ENCODE measurements at places on chromosomes 1 and 21.

DNA sequence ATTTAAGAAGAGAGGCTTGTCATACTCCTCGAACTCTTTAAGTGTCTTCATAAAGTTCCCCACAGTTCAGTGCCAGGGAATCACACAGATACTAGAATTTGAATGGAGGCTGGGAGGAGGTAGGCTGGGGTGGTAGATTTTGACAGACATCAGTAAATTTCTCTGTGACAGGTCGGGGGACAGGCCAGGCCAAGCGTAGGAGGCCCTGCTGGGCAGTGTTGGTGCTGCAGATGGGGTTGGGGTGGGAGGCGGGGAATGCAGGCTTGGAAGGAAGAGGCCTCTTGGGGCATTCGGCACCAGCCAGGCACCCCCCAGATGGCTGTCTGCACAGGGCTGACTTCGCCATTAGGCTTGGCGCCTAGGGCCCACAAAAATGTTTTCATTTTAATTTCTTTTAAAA lies 84.0 kb downstream of the MAN1C1 start:
- DNase-seq: no peak

GRCh38 chr1:24743404-24744211 lies 1.6 kb upstream of the CLIC4 start:
- no peak for DNase-seq

DNA sequence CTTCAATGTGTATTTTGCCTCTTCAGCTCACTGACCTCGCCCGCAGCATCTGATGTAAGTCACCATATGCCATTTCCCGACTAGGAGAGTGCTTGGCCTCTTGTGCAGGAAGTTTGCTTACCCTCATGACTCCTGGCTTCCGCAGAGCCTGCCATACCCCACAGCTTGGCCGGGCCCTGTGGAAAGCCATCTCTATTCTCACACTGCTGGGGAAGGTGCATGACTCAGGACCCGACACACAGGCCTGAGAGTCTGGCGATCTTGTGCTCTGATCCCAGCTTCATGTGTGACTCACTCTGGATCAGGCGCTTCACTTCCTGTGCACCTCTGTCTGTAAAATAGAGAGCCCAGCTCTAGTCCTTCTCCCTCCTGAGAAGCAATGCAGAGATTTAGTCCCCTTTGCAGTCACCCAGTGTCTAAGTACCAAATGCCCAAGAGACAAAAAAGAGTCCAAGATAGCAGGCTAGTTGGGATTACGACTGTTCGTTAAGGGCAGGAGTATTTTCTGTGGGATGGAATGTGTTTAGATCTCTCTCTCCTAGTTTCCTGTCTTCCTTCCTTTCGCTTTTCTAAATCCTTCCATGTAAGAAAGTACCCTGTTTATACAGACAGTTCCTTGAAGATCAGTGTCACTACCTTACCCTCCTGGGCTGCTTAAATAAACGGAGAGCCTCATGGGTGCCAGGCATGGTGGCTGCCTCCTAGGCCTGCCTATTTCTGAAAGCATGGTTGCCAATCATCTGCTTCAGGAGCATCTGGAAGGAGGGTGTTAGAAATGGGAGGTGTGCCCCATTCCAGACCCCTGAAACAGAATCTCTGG lies 62.8 kb upstream of the KIF26B start:
- no peak for DNase-seq

DNA sequence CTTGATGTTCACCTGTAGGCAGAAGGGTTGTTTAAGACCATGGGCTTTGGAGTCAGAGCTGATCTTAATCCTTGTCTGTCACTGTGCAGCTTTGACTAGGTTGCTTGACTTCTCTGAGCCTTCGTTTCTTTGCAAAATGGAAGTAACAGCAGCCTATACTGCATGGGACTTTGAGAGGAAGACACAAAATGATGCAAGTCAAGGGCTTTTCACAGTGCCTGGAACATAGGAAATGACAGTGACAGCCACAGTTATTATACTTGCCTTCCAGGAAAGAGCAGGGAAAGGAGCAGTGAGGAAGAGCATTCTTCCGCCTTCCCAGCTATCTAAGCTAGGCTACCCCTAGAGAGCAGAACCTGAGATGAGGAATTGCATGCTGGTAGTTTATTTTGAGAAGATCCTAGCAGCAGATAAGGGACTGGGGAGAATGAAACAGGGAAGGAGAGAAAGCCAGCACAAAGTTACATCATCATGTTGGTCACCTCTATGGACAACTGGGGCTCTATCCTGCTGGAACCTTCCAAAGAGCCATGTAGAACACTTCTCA lies 3.1 kb downstream of the CSF3R start:
- no peak for DNase-seq

GRCh38 chr21:42515708-42516502 lies 2.3 kb downstream of the SLC37A1 start:
- no peak for DNase-seq

GRCh38 chr1:55916907-55917306 lies 662.5 kb downstream of the PLPP3 start:
- DNase-seq: no peak

DNA sequence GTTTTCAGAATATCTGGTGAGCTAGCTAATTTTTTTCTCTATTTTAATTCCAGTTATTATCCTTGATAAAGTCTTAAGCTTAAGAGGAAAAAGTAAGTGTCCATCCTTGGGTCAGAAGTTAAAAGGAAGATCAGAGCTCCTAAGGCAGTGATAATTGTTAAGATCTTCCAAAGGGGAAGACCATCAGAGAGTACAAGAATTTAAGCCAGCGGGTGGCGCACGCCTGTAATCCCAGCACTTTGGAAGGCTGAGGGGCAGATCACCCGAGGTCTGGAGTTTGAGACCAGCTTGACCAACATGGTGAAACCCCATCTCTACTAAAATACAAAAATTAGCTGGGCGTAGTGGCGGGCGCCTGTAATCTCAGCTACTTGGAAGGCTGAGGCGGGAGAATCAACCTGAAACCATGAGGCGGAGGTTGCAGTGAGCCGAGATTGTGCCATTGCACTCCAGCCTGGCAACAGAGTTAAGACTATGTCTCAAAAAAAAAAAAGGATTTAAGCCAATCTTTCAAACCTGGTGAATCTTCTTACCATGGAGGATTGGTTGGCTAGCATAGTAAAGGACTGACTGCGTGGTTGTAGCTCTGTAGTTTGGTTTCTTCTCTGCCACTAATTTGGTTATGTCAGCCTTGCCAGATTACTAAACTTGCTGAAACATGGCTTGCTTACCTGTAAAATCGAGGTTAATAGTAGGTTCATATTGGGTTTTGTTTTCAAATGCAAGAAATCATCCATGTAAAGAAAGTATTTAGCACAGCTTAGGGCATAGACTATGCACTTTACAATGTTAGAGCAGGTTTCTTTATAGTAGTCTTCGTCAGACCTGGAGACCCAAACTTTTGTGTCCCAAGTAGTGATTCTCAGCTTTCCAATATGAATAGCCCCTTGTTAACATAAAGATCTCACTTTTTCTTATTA lies 15.9 kb downstream of the AKIRIN1 start:
- DNase-seq: no peak

- DNase-seq: no peak
Observed at GRCh38 chr21:14522736-14523135, 23.4 kb downstream of the SAMSN1 start.

Data from omental fat pad (tissue), 4 donors.